Common myeloid progenitor, CD34-positive (primary cell): ENCODE measurements at places on chromosomes 5 and 9.

- no peak for DNase-seq
These were observed 54.7 kb downstream of the SH3RF2 start for GRCh38 chr5:145991044-145991575.

- no peak for DNase-seq
These were observed 46.8 kb upstream of the NOTCH1 start for GRCh38 chr9:136592666-136593065.

- DNase-seq: no peak
These were observed 16.6 kb upstream of the KCNMB1 start for GRCh38 chr5:170405817-170406216.

DNA sequence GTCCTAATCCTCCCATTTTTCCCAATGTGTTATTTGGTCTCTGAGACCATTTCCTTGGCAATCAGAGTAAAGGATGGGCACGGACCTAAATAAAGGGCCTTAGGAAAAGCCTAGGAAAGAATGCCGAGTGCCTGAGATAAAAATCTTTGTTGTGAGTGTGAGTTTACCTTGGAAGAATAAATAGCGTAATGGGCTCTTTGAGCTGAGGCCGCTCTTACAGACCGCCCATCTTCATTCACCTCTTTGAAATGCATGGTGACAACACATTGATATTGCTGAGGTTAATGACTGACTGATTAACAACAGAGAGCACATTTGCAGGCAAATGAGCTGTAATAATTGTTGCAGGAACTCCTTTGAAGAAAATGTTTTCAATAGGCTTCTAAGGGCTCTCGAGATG lies 1967.1 kb upstream of the WWC1 start:
- no peak for DNase-seq

DNA sequence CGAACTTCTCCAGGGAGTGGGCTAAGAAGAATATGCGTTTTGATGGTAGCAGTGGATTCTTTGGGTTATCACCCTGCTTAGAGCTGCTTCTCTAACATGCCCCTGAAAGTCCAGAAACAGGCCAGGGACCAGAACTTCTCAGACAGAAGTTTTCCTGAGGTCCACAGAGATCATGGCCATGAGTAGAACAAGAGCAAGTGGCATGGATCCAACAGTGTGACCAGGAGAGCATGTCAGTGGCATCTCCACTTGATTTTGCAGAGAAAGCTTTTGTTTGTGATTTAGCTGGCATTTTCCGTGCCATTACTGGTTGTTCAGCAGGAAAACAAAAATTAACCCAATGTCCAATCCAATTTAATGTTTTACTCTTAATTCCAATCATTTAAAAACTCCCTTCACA lies 298.5 kb upstream of the CD180 start:
- peak; percentile 4 for DNase-seq

- DNase-seq: no peak
These were observed 52.7 kb downstream of the ITGA1 start for GRCh38 chr5:52840277-52841050.

GRCh38 chr9:129930743-129931142 lies 95.5 kb downstream of the USP20 start:
- DNase-seq: peak; percentile 84

GRCh38 chr5:32586276-32586599 lies 881 bp downstream of the SUB1 start:
- no peak for DNase-seq

GRCh38 chr5:150489360-150490295 lies 18.3 kb upstream of the NDST1 start:
- DNase-seq: no peak

DNA sequence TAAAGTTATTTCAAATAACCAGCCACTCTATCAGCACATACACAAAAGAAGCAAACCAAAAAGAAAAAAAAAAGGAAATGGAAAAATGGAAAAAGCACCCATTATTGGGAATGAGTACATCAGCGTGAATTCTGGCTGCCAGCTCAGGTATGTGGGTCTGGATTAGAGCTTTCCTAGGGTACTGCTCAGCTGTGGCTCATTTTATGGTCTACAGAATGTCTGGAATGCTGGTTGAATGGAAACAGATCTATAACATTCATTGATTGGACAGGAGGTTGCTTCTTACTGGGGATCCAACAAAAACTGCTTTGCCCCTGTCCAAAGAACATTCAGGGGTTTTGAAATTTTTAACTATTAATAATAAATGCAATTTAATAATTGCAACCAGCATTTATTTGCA lies 3.9 kb upstream of the CAST start:
- no peak for DNase-seq

GRCh38 chr5:151030379-151030778 lies 10.0 kb downstream of the GPX3 start:
- no peak for DNase-seq

- peak; percentile 88 for DNase-seq
These were observed 1.1 kb downstream of the ZNF367 start for GRCh38 chr9:96417051-96417586.

DNA sequence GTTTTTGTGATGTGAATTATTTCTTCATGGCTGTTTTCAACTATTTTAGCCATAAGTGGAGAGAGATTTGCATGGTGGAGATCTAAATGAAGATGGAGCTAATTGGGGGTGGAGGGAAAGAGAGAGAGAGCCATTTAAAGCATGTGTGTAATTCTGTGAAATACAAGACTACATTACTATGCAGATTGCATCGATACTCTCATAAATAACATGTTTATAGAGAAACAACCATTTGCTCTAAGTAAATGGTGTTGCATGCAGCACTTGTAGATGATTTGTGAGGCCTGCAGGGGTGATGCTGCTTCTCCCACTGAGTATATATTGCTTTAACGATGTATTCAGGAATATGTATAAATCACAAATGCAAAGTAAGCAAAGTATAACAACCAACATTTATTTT lies 270.2 kb upstream of the RIOK2 start:
- no peak for DNase-seq

DNA sequence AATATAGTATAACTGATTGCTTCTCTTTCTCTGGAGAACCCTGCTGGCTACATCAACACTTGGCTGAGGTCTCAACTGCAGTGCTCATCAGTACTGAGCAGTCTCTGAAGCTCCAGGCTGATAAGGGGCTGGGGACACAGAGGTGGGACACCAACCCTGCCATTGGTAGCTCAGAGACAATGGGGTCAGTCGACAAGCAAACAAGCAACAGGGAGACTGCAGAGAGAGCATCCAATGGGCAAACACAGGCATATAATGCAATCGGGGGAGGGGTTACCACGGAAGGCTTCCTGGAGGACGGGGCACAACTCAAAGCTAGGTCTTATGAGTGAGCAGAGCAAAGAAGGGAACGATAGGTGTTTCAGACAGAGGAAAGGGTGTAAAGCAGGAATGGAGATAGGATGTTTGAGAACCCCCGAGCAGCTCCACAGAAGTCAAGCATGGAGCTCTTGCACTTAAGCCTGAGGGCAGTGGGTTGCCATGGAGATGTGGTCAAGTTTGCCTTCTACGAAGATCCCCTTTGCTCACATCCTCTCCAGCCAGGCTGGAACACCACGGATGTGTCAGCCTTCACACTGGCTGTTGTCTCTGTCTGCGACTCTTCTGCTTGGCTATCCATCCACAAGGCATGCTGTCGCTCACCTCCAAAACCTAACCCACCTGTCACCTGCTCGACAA lies 21.5 kb upstream of the AKNA start:
- DNase-seq: peak; percentile 71

DNA sequence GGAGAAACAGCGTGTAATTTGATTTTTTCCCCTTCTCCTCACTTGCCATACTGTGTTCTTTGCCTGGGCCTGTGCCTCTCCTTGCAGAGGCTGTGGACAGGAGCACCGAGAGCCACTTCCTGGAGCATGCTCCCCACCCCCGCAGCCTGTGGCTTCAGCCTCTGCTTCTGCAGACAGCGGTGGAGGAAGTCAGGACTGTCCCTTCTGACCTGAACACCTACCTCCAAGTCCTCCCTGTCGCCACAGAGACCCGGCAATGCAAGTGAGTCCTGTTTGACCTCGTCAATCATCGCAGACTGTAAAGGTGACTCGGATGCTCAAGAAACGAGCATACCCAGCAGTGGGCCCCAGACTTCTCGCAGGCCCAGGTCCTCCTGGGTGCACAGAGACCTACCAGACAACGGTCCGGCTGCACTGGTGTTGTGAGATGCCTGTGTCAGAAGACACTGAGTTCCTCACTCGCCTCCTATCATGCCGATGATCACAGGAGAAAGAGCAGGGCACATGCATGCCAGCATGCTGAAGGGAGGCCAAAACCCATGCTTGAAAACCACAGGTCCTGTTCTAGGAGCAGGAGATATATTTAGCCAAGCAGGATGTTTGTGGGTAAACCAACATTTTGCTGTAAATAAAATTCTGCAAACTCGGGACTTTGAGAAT lies 198.8 kb downstream of the AUH start:
- peak; percentile 76 for DNase-seq

DNA sequence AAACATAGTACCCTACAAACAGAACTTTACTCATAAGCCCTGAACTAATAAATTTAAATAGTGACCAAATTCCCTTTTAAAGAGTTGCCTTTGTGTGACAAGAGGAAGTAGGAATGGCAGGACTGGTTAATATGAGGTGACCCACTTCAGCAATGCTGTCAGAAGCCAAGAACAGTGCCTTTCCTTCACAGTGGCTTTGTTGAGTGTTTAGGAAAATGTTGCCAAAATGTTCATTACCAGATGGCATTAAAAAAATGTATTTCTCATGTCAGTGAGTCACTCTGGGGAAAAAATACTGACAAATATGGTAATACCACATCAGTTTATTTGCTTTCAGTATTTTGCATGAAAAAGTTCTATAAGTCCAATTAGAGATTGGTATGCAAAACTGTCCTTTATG lies 103.3 kb downstream of the DIRAS2 start:
- no peak for DNase-seq

DNA sequence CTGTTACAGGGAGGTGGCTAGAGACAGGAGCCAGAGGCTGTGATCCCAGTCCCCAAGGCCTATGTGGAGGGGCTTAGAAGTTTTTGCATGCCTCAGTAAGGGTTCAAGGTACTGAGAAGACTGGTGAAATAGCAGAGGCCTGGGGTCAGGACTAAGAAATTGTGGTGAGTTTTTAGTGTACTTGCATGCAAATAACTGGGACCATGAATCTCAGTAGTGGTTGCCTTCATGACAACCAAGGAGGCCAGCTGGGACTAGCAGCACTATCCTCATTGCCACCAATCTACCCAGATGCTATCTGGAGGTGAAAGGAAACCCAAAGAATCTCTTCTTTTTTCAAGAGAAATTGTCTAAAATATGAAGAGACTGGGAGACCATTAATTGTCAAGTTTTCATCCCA lies 395.1 kb downstream of the CETN3 start:
- no peak for DNase-seq

DNA sequence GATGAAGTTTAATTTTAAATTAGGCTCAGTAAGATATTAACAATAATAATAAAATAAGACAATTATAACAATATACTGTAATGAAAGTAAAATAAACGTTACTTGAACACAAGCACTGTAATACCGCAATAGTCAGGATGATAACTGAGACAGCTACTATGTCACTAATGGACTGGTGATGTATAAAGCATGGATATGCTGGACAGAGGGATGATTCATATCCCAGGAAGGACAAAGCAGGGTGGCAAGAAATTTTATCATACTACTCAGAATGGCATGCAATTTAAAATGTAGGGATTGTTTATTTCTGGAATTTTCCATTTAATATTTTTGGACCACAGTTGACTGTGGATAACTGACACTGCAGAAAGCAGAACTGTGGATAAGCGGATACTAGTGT lies 196.9 kb downstream of the VPS13A start:
- no peak for DNase-seq

DNA sequence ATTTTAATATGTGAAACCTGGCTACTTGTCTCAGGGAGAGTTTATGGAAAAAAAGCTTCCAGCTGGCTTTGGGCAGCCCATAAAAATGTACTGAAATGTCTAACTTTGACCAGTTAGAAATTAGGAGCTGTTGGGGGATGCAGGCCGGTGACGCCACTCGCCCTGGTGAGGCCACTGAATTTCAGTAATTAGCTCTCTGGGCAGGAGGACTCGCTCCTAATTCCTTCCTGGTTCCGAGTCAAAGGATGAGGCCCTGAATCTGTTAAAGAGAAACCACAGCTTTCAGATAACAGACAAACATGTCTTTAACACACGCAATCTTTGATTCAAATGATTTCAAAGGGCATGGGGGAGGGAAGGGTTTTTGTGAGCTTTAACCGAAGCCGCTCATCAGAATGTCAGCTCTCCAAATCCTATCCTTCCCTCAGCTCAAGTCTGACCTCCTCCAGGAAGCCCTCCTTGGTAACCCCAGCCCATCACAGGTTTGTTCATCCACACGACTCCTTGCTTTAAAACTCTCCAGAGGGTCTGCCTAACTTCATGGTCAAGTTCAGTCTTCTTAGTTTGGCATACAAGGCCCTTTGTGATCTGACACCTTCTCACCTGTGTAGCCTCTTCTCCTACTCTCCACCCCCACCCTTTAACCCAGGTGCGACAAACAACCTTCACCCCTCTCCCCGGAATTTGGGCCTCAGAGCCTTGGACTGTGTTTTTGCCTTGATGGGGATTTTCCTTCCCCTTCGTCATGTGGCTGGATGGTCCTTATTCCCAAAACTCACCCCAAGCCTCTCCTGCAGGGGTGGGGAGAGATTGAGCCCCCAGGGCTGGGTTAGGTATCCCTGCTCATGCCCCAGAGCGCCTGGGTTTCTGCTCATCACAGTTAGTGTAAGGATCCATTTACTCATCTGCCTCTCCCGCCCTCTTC lies 13.6 kb upstream of the PHF19 start:
- no peak for DNase-seq

- DNase-seq: no peak
These were observed 6.4 kb downstream of the LTC4S start for GRCh38 chr5:179800071-179800695.

- no peak for DNase-seq
These were observed 404.6 kb downstream of the CSNK1G3 start for GRCh38 chr5:123916345-123917121.

- DNase-seq: no peak
These were observed 237.3 kb downstream of the PBX3 start for GRCh38 chr9:125984461-125984860.

- no peak for DNase-seq
These were observed 67.6 kb upstream of the SELENOP start for GRCh38 chr5:42879291-42879690.

GRCh38 chr5:149586708-149587318 lies 5.5 kb downstream of the ARHGEF37 start:
- no peak for DNase-seq

- no peak for DNase-seq
These were observed 151.0 kb downstream of the CACNA1B start for GRCh38 chr9:138028596-138028995.

DNA sequence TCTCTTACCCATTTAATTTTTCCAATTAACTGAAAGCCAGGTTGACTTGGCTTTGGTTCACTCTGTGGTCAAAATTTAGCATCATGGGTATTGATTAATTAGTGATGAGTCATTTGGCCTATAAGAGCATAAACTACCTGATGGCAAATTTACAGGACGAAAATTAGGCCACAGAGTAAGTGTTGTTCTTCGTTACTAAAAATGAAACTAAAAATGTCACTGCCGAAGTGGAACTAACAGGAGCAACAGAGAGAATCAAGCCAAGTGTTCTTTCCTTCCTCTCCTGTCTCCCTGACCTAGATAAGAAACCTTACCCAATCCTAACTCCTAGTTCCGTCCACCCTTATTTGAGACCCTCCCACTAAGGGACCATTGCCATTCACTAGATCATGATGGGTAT lies 176.9 kb downstream of the RAB3C start:
- DNase-seq: peak; percentile 71

- DNase-seq: peak; percentile 29
These were observed 106.3 kb downstream of the TENT4A start for GRCh38 chr5:6819521-6819920.

- no peak for DNase-seq
These were observed 4.1 kb downstream of the IRF1 start for GRCh38 chr5:132486318-132487094.

- no peak for DNase-seq
These were observed 98.8 kb downstream of the HSD17B3 start for GRCh38 chr9:96202971-96203780.

GRCh38 chr5:59789197-59789596 lies 104.3 kb downstream of the PDE4D start:
- DNase-seq: no peak
